ENCODE measurements at places on chromosomes 11 and 22. TPM values are rescaled to one million over a fixed set of nuclear protein-coding genes. Genes with fewer than 3 reads are reported as not detected.

Gene PKP3
- polyA plus RNA-seq, result 2.2 TPM

DNA sequence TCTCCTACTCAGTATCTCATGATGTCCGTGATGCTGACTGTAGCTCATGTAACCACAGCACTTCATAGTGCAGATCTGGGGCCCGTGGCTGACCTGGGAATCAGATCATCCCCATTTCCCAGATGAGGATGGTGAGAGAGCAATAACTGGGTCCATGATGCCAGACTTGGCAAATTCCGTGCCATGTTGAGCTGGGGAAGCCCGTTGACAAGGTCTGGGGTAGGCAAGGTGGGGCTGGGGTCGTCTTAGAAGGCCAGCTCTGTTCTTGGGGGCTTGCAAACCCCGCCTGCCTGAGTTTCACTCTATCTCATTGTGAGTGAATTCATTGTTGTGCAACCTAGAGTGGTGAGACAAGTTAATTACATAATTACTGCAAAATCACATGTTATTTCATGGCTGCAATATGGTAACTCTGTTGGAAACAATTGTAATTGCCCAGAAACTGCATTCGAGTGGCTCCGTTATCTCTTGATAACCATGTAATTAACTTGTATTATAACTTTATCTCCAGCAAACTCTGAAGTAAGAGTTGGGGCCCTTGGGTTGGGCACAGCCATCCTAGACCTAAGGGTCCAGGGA, 41.7 kb downstream of the LMO1 start:
- DNase-seq, result no peak

- DNase-seq, result peak; percentile 56
Measured at GRCh38 chr11:119316729-119317591, at the start of gene MCAM. Gene MCAM, minus strand, starts transcription at chr11:119317130. Its CDS starts 29 bp downstream, at chr11:119317101.

- DNase-seq, result no peak
Measured at GRCh38 chr11:32168924-32169323, 78.0 kb downstream of the RCN1 start.

Gene FAM118A
- 8.0 TPM for polyA plus RNA-seq

DNA sequence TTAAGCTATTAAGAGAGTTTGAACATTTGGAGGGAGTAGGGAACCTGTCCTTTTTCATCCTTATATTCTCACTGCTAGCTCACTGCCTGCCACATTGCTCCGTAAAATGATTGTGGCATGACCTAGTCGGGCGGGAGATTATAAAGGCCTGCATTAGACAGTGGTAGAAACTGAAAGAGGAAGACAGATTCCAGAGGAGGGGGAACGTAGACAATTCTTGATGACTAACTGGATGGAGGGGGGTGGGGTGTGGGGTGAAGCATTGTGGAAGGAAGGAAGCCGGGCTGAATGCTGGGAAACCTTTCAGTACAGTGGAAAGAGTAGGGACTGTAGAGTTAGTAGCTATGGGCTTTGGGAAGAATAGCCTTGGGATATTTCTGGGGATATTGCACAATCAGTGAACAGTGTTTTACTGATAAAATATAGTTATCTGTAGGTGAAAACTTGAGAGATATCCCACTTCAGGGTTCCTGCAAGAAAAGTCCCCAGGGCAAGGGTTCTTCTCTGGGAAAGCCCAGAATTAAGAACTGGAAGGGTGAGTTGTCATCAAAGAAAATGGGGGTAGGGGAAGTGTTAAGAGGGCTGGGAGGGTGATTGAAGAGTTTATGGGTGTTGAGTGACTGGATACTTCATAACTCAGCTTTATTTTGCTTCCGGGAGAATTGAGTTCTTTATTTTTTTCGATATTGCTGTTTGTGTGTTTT, 2.1 kb downstream of the MED15 start:
- peak; percentile 96 for DNase-seq

GRCh38 chr11:5394091-5394490, 10.5 kb downstream of the OR51M1 start:
- no peak for DNase-seq

DNA sequence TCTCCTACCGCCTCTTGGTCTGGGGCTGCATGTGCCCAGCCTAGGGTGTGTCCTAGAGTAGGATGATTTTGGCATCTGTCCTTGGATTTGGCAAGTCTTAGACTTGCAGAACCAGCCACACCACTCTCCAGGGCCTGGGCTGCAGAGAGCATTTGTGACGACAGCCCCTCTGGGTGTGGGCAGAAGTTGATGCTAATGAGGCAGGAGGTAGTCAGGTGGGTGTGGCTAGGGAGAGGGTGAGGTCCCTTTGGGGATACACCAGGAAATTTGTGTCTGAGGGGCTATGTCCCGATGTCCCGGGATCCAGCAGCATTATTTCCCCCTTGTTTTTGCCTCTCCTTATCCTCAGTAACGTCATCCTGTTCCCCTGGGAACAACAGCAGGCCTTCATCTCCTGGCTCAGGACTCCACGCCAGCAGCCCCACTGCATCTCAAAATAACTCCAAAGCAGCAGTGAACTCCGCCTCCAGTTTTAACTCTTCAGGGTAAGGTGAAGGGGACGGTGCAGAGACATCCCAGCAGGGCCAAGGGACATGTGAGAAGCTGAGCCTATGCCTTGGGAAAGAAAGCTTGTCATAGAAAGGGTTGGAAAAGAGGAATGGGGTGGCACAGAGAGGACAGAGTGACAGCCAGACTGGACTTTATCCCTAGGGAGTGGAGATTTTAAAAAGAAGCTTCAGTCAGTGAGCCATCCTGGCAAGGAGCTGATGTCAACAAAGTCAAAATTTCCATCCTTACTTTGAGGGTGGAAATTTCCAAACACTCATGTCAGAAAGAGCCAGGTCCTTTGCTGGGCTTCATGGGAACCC, 8.0 kb upstream of the TLCD5 start:
- peak; percentile 65 for DNase-seq

- no peak for DNase-seq
Measured at GRCh38 chr22:48299801-48300200, 1527.9 kb downstream of the BRD1 start.

DNA sequence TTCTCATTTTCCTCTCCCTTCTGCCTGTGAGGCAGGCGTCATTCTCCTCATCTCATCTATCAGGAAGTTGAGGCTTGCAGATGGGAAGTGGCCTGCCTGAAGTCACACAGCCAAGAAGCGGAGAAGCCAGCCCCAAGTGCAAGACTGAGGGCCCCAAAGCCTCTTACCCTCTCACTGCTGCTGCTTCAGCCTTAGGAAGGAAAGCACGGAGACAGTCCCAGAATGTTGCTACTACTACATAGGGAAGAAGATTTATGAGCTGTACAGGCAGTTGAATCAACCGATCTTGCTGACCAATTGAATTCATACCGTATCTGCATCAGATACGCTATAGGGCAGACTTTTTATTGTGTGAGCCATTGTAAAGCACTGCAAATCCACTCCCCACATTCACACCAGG, 89.0 kb downstream of the CWC15 start:
- DNase-seq, result no peak

Gene POU2AF1
- 0.09 TPM for polyA plus RNA-seq

Gene GRAMD1B
- 4.1 TPM for polyA plus RNA-seq

DNA sequence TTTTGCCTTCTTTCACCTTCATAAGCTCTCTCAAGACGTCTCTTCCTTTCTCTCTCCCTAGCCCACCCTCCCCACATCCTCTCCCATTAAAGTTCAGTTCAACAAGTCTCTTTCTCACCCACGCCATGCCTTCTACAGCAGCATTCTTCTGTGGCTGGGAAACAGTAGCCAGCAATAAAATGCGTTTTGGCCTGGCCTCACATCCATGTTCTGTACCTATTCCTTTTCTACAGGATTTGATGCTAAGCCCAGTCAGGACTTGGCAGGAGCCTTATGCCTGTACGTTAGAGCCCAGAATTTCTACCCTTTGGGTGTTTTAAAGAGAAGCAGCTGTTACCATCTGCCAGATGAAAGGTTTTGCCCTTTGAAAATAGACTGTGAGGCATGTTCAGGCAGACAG, 7.1 kb upstream of the CD44 start:
- DNase-seq, result no peak

DNA sequence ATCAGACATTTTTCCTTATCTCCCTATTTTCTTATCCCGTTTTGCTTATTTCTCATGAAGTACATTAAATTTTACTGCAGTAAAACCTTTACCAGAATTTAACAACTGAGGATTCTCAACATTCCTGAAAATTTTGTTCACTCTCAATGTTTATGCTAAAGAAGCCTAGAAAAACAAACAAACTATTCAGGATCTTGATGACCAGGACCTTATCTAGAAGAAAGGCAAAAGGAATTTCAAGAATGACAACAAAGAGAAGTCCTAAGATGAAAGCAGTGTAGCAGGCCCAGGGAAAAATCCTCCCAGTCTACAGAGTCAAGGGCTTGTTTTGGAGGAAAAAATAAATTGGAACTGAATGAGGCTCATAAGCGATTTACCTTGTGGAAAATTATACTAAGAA, 283.3 kb upstream of the ARHGAP42 start:
- no peak for DNase-seq

Gene DEPDC7
- polyA plus RNA-seq, result 9.7 TPM

Gene OR5A1
- polyA plus RNA-seq, result not detected

DNA sequence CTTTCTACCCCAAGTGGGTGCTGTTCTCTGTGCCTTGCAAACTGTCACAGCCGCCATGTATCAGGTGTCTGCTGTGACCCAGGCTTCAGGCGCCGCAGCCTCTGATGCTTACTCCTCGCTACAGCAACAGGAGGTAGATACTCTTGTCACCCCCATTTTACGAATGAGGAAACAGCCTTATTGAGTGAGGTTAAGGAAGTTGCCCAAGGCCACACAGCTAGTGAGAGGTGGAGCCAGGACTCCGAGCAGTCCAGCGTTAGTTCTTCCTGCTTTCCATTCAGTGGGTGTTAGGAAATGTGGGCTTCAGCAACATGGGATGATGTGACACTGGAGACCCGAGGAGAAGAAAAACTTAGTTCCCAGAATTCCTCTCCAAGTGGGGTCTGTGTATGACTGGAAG, 14.3 kb downstream of the RNF215 start:
- no peak for DNase-seq

GRCh38 chr22:50586416-50586815, 3.8 kb upstream of the CHKB start:
- DNase-seq, result no peak

DNA sequence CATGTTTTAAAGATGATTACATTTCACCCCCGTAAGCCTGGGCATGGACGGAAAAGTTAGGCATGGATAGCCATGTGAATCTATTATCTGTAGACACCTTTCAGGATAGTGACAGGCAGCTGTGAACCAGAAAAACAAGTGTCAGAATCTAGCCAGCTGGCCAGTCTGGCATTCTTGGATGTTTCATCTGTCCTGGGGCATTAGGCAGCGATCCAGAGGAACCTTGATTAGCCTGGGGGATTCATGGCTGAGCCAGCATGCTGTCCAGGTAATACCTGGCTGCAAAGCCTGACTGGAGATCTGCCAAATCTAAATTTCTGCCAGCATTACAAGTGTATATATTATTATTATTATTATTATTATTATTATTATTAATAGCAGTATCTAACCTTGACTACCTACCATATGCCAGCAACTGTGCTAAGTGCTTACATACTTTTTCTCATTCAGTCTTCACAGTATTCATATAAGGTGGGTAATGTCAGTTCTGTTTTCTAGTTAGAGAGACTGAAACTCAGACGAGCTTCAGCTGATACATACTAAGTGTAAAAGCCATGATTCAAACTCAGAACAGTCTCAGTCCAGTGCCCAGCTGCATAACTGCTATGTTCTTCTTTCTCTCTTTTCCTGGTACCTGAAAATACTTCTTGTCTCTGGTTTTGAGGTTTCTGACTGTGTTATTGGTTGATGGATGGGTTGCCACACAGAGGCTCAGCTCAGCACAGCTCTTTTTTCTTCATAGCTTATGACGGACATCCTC, 12.8 kb downstream of the BMAL1 start:
- no peak for DNase-seq

Gene APOBEC3G
- 5.4 TPM for polyA plus RNA-seq

Gene F2
- polyA plus RNA-seq, result not detected

DNA sequence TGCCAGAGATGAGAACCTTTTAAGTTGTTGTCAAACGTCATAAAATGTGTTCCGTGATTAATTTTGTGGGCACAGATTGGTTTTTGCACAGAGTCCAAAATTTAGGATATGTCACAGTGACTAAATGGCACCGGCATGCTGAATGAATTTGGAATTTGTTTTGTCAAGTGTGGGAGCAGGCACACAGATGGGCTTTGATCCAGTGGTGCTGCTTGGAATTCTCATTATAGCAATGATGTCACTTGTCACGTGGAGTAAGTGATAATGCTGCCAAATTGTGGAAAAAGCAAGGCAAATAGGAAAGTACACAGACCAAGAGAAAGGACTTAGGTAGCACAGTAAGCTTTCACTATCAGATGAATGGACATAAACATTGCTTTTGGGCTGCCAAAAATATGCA, 8.0 kb upstream of the LIN7C start:
- peak; percentile 85 for DNase-seq
